ENCODE measurements at places on chromosomes 12 and 14.

DNA sequence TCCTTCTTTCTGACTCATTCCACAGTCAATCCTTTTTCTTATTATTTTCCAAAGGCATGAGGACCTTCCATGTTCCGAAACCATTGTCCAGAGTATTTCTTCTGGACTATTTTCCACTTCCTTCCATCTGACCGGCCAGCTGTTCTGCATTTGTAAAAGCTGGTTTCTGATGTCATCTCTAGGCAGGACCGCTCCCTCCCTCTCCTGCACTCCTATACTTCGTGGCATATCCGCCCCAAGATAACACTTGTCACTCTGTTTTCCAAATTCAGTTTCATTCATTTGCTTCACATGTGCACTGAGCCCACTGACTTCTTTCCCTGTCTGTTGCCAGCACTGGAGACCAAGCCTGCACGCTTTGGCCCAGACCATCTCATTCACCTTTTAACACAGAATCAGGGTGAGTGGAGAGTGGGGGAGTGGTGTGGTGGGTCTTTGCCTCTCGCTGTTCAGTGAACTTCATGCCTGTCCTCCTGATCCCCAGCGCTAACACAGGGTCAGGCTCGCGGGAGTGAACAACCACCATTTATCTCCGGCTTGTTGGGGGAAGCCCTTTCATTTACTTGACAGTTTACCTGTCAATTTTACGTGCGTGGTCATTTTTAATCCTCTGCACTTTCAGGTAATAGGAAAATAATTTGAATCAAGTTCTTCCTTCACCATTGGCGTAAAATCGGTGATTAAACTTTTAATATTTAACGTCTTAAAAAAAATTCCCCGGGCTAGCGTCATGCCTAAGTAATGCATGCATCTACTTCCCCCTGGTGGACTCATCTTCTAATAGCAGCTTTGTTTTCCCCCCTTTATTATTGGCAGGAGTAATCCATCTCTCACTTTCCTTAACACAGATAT, 52.5 kb downstream of the C12orf75 start:
- no peak for DNase-seq

GRCh38 chr14:64196056-64196455, 98.1 kb downstream of the ESR2 start:
- no peak for DNase-seq

DNA sequence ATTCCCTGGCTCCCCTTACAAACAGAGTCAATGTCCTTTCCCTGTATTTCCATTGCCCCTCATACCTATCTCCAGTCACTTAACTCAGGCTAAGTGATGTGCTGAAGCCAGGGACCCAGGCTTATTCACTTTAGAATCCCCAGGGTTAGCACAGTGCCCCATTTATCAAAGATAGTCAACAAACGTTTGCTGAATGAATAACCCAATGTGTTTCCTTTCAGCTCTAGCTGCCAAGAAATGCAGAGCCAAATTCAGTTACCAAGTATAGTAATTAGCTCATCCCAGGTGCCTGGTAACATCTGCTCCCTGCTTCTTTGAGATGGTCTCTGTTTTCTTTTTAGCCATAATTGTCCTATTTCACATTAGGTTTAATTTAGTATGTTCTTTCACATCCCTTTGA, 189.5 kb downstream of the PHLDA1 start:
- no peak for DNase-seq

- DNase-seq: no peak
These were observed 5.6 kb downstream of the LRP1 start for GRCh38 chr12:57133916-57134315.

- no peak for DNase-seq
These were observed 37.2 kb downstream of the LRP6 start for GRCh38 chr12:12229556-12230092.

DNA sequence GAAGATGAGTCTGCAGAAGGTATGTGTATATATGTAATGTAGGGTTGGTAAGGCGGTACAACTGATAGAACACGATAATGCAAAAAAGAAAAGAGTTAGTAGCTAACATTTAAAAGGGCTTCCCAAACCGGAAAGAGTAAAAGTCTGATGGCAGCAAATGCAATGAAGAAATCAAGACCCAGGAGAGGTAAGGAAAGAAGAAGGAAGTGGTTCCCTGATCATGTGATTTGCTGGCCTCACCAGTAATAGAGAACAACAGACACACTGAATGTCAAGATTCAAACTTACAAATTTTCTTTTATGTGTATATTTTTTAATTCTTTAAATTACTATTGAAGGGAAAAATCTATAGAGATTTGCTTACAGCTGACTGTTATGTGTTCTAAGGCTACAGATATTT, 18.4 kb downstream of the ZFC3H1 start:
- DNase-seq: no peak

- DNase-seq: peak; percentile 78
These were observed 386.5 kb upstream of the DDHD1 start for GRCh38 chr14:53539489-53540126.

DNA sequence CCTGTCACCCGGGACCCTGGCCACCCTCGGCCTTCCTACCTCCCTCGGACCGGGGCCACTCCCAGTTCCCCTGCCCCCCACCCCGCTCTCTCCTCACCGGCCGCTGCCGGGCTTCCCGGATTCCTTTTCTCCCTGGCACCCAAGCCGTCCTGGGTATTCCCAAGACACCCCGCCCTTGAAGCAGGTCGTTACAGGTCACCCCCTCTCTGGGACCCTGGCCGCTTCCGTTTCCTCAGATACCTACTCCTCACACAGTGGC, 493 bp downstream of the NUMB start:
- DNase-seq: no peak

GRCh38 chr12:27828196-27828595, 48.2 kb upstream of the MANSC4 start:
- DNase-seq: no peak

DNA sequence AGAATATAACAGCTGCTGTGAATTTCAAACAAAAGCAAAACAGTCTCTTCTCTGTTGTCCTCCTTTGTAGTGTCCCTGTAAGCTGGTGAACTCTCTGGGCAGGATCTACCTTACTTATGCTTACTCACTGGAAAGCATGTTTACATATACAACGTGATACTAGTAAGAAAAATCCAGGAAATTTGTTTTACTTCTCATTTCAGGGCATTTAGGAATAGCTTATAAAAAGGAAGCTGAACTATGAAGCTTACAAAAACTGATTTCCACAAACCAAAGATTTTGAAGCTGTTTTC, 311.0 kb downstream of the NOVA1 start:
- DNase-seq: no peak

GRCh38 chr12:40650038-40650704, 42.1 kb upstream of the CNTN1 start:
- DNase-seq: no peak

- no peak for DNase-seq
These were observed 1042.1 kb downstream of the FSCB start for GRCh38 chr14:43464968-43465367.

DNA sequence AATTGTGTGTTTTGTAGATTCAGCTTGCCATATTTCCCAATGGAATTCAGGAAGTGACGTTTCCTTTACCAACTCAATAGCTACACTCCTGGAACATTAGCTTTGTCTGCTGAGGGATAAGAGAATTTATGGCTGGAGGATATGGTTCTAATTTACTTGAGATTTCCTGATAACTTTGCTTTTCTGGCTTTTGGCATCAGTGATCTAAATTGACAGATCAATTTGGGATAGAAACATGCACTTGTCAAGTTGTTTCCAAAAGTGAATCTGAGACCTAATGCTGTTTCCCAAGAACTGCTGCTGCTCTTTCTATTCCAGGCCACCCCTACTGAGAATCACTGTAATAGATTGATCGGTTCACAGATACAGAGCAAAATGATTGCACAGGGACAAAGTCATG, 43.2 kb downstream of the MGAT4C start:
- no peak for DNase-seq
